SW 1271 (cell line): ENCODE measurements at places on chromosomes 6 and 20.

DNA sequence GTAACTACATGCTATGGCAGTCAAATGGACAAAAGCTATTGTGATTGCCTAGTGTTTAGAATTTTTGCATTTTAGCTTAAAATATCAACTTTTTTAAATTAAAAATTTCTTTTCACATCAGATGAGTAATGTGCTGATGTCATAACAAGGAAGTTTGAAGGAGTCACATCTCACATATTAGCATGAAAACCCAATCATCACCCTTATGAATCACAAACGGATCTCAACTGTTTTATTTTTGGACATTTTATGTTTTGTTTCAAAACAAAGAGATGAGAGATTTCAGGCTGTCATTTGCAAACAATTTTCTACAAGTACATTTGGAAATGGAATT lies 53.6 kb upstream of the TRERF1 start:
- DNase-seq: no peak

DNA sequence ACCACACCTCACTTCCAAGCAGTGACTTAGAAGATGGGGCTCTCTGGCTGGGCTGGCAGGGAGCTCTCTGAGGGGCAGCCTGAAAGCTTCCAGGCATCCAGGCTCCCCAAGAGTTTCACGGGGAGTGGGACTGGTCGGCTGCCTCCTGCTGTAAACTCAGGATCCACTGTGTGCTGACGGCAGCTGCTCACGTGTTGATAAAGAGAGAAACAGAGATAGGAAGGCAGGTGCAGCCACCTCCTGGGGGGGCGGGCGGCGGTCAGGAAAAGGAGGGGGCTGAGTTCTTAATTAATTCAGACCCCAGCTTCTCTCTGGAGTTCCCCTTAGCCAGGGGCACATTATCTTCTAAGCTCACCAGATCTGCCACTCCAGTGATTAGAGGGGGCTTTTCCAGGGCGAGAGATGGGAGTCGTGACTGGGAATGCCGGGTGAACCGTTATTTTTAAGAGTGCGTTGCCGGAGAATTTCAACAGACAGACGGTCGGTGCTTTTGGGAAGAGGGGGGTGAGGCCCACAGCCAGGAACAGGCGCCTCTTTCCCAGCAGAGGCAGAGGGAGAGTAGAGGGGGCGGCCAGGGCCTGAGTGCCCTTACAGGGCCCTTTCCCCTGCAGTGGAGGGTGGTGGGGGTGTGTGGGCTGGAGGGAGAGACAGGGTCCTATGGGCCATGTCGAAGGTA lies 70.9 kb downstream of the CD40 start:
- DNase-seq: no peak

DNA sequence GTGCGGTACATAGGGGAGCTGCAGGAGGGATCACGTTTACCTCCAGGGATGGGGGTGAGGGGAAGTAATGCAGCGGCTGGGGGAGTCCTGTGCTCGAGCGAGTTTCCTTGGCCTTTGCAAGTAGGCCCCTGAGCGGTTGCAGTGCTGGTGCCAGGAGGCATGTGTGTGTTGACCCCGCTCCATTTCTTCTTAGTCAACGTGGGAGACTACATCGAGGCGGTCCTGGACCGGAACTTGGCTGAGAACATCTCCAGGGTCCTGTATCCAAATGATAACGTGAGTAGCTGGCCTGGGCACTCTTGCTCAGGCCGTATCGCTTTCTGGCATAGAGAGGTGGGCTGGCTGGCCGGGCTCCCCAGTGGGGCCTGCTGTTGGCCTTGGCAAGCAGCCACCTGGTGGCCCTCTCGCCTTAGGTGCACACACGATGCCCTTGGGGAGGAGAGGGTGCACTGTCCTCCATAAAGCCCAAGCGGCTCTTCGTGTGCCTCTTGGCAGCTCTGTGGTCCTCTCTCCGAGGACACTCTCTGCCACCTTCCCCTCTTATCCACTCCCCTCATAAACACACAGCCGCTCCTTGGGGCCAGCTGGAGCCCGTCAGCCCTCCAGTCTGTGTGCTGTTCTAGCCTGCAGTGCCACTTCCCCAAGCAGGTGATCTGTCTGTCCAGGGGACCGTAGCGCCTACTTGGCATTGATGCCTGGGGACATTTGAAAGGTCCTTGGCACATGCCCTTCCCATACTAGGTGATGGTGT lies 29.3 kb downstream of the PYGB start:
- DNase-seq: no peak

DNA sequence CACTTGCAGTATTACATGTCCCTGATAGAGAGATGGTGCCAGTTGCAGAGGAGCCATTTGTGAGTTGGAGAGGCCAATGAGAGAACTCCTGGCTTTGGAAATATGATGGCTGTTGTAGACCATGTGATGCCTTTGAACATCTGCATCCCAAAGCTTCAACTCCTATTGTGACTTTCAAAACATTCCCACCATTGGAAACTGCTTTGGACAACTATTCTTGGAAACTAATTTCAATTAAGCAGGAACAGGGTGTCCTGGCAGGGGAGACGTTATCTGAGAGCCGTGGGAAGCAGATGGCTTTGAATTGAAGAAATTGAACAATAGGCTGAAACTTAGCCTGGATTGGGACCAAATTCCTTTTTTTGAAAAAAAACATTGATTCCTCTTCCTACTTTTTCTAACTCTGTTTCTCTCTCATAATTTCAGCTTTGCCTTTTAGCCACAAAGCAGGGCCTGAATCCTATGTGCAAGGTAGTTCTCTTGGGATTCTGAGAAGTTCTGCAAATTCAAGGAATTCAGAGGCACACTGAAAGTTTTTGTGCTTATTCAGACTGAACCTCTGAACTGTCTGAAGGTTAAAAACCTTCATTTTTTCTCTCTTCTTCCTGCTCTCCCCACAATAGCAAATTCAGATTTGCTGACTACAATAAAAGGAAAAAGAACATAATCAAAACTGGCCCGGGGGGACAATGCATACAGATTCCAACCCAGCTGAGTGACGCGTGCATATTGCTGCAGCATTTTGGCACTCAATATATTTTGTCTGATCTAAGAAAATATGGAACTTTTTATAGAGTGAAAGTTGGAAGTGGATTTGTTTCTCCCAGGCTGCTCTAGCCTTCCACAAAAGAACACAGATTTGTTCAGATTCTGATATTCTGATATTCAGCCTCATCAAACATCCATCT lies 720.4 kb upstream of the CHD6 start:
- DNase-seq: no peak

DNA sequence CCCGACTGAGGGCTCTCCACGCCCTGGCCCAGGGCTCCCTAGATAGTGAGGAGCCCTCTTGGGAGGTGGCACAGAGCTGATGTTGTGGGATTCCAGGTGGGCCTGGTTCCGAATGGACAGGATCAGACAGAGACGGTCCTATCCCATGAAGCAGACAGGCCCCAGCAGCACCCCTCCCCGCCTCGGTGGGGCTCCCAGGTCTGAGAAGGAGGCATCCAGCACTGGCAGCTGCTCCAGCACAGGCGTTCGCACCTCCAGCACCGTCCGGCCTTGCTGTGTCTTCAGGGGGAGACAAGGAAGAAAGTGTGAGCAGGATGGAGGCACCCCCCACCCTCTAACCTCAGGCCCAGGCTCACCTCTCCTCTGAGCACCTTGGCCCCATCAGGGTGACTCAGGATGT lies 28.7 kb downstream of the COL11A2 start:
- DNase-seq: no peak

DNA sequence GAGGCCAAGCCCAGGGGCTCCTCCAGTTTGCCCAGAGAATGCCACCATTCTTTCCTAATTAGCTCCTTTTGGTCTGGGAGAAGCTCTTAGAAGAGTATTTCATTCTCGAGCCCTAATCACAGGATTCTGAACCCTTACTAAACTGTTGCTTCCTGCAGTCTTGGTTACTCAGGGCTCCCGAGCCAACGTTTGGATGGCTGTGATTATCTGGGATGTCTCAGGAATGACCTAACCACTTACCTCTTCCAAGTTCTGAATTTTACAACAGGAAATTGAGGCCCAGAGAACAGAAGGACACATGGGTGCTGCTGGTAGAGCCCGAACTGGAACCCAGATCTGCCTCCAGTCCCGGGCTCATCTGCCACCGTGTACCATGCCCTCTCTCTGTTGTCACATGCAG lies 22.2 kb upstream of the PNPLA1 start:
- no peak for DNase-seq
